Chondrocyte (in vitro differentiated cells): ENCODE measurements at places on chromosomes 6 and 20.
A peak's percentile ranks its signal among the peaks of the same experiment; 100 is the strongest.

GRCh38 chr6:437037-437392 lies 45.5 kb downstream of the IRF4 start:
- DNase-seq = no peak

- no peak for DNase-seq
Observed at GRCh38 chr6:19320111-19320581, 517.0 kb upstream of the ID4 start.

DNA sequence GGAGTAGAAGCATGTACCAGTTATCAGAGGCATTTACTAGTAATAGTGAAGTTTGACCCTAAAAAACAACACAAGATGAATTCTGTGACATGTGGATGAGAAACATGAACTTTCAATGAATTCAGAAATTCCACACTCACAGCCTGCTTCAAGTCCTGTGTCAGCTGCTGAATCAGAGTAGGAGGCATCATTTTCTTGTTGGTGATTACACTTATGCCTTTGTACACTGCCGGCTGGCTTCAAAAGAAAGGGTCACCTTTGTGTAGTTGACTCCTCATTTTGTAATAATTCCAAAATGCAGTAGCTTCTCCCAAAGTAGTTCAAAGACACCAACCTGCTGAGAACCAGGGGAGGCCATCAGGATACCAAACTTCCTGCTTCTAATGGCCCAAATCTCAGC lies 165.5 kb downstream of the BACH2 start:
- no peak for DNase-seq

DNA sequence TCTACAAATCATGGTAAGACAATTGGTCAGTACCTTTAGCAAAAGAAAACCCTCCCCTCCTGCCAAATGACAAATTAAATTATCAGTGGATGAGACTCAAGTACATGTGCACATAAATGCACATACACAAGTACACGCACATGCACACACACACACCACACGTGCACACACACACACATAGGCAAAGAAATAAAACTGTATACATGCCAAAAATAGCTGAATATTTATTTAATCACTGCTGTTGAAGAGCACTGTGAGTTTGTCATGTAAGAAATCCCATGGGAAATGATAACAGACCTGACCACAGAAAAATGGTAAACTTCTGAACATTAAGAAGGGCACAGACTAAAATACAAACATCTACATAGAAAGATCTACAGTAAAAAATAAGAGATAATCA lies 46.6 kb upstream of the TNFAIP3 start:
- DNase-seq = no peak

DNA sequence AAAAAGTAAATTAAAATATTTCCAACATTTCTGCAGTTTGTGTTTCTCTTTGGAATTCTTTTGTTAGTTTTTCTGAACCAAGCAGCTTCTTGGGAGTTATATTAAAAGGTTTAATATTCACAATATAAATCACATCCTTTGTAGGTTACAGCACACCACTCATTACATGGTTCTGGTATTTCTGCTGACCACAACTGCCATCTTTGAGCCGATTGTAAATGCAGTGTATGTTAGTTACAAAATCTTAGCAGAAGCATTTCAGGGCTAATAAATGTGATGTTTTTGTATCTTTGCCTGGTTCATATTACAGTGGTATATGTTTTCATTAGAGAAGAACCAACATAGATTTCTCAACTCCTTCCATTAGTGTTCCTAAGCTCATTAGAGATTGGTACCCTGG lies 19.1 kb upstream of the TSHZ2 start:
- DNase-seq = no peak

GRCh38 chr6:101845172-101845571 lies 451.7 kb downstream of the GRIK2 start:
- no peak for DNase-seq

DNA sequence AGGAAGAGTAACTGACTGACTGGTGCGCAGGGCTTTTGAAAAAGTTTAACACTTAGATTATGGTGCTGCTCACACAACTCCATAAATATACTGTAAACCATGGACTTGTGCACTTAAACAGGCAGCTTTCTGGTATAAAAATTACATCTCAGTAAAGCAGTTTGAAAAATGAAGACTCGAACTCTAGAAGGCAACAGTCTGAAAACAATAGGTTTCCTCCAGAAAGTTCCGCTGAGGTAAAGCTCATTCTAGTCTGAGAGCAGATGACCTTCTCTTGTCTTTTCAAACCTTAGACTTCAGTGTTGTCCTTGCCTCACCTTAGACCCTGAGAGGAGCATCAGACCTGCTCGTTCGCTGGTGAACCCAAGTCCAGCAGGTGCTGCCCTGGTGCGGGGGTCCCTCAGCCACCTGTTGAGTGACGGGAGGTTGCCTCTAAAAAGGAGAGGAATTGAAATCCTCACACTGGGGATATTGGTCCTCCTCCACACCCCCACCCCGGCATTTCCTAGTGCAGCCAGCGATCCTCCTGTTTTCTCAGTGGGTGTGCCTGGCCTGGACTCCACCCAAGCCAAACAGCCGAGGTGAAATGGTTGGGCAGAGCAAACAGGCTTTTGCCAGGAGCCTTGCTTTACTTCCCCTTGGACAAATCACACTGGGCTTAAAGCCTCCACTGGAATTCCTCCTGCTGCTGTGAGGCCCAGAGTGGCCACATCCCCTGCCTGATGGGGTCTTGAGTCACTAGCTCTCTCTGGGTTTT lies 14.7 kb upstream of the PYGB start:
- peak; percentile 87 for DNase-seq

DNA sequence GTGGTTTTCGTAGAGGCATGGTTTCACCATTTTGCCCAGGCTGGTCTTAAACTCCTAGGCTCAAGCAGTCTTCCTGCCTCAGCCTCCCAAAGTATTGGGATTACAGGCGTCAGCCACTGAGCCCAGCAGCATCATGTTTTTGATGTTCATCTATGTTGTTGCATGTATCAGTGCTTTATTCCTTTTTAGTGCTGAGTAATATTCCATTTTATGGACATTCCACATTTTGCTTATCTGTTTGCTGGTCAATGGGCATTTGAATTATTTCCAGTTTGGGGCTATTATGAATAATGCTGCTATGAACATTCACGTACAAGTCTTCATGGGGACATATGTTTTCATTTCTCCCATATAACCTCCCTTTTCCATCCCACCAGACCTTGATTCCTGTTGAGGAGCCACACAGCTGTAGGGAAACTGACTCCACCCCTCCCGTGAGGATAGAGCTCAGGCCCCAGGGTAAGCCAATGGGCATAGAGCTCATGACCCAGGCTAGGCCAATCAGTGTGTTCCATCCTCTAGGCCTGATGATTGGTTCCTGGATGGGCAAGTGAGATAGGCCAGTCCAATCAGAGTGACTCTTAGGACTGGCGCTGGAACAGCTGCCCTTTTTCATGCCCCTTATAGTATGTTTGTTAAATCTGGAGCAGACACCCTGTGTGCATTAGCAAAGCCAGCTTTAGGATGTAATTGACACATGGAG lies 49.5 kb downstream of the DLGAP4 start:
- no peak for DNase-seq

DNA sequence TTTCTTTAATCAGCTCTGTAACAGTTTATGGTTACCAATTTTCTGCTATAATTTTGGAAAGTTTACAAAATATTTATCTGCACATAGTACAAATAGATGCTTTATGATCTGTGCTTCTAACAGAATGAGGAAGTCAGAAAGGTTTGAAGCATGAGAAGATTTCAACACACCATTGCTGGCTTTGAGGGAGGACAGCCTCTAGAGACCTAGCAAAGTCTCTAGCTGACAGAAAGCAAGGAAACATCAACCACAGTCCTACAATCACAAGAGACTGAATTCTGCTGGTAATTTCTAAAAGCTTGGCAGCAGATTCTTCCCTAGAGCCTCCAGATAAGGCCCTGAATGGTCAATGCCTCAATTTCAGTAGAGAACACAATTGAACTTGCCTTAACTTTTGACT lies 750.8 kb upstream of the SLC35B3 start:
- DNase-seq = no peak

DNA sequence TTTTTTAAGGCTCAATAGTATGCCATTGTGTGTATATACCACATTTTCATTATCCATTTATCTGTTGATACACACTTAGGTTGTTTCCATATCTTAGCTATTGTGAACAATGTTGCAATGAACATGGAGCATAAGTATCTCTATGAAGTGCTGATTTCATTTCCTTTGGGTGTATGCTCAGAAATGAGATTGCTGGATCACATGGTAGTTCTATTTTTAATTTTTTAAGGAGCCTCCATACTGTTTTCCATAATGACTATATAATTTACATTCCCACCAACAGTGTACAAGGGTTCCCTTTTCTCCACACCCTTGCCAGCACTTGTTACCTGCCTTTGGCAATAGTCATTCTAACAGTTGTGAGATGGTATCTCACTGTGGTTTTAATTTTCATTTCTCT lies 15.1 kb upstream of the HLA-DOA start:
- DNase-seq = no peak

DNA sequence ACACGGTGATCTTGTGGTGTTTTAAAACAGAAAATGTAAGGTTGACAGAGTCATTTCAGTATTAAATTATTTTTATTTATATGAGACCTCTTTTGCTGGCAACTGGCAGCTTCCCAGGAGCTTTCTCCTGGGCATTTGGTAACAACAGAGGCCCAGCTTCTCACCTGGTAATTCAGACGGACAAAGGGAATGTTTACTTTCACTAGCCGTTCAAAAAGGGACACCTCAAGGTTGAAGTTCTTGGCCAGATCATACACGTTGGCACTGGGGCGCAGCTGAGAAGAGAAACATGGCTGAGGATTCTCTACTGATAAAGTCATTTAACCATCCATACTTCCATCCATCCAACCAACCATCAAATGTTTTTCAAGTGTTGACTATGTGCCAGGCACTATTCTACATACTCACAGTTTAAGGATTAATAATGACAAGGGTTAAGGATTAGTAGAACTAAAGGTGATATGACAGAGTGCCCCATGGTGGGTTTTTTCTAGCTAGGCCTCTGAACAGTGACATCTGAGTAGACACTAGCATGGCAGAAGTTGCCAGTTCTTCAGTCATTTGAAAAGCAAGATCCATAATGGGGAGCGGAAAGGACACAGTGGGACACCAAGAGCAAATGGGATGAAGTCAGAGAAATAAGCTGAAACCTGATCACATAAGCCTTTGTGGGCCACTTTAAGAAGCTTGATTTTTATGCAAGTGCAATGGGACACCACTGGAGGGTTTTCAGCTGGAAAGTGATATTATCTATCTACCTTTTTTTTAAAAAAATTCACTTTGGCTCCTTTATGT lies 25.1 kb downstream of the ZNFX1 start:
- DNase-seq = no peak

- DNase-seq = no peak
Observed at GRCh38 chr20:55415567-55416142, 589.7 kb downstream of the CBLN4 start.

DNA sequence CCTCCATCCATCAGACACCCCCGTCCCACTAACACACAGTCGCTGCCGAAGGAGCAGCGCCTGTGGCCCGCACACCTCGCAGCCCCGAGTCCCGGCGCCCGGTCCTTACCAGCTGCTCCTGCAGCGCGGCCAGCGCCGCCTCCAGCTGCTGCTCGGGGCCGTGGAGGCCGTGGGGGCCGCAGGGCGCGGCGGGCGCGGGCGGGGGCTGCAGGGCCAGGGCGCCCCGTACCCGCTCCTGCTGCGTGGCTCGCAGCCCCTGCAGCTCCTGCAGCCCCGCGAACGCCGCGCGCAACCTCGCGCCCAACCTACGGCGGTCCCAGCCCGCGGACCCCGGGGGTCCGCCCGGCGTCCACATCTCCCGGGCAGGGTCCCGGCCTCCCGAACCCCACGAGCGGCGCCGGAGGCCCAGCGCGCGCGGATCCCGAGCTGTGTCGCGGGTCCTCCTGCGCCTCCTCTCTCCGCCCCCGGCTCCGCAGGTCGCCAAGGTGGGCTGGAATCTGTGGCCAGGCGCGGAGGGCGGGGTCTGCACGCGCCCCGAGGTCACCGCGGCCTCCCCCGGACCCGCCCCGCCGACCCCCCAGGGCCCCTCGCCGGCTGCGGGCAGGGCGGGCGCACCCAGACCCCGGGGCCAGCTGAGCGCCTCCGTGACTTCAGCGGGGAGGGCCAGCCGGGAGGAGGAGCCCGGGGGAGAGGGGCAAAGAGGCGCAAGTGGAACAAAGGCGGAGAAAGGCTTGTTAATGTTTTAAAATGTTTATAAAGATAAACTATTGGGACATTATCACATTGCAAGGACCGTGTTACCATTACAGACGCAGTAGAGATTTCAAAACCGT lies at the start of gene DACT2:
Gene DACT2 (minus strand): TSS at position 499 of the 833 bp plus-strand sequence. CDS start 144 bp downstream, at position 355.
- DNase-seq = no peak

- no peak for DNase-seq
Observed at GRCh38 chr6:140671926-140672325, 1297.5 kb upstream of the CITED2 start.

DNA sequence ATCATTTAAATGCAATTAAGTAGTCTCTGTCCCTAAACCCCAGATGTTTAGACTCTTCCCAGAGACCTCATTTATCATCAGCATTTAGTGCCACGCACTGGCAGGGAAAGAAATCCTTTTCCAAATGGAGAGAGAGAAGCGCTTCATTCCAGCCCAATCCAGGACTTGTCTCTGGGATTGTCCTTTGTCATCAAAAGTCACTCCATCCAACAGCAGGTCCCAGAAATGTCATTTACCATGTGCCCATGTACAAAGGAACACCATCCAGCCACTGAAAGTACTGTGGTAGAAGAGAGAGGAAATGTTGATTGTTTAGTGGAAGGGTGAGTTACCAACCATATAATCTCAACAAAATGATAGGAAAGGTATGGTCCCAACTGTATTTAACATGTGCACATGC lies 66.9 kb upstream of the SMIM28 start:
- DNase-seq = no peak

DNA sequence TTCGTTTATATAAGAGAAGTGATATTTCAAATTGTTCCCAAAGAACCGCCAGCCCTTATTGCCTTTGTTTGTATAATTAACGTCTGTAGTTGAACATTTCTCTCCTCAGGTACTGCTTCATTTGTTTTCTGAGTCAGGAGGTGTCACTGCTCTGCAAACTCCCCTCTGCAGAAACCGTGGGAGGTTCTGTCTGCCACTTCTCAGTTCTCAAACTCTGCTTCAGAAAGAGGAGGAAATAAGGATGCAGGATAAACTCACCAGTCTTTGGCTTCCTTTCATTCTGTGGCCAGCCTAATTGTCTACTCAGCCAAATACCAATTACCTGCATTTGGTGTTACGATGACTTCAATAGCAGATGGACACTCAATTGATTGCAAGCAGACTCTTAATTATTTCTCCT lies 149.8 kb downstream of the PAK5 start:
- DNase-seq = no peak

DNA sequence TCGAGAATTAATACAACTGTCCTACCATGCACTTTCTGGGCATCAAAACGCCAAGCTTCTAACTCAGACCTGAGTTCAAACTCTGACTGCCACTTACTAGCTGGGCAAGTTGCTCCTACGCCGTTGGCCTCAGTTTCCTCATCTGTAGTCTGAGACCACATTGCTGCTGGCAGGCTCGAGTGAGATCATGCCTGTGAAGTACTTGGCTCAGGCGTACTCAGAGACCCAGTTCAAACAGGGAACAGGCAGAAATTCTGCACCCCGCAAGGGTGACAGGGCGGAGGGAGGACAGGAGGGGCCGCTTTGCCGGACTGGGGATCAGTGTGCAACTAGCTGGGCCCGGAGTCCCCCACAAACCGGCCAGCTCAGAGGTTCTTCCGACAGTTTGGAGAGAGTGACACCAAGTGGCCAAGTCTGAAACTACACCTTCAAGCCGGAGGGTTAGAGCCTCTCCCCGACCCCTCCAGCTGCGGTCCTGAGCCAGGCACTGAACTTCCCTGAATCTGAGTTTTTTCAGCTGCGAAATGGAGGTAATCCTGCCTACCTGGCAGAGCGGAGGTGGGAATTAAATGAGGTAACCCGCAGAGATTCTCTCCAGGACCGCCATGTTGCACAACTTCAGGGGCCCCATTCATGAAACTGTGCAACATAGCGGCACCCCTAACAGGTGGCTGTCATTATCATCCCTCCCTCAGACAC lies 46.0 kb upstream of the PTPN1 start:
- no peak for DNase-seq
